MG63 (cell line): ENCODE measurements at places on chromosomes 3 and 15. TPM values are rescaled to one million over a fixed set of nuclear protein-coding genes. Genes with fewer than 3 reads are reported as not detected.

Gene PLAAT1
- 16.7 and 19.1 TPM in 2 replicates for total RNA-seq

Gene GOLGA6L2
- total RNA-seq: not detected in 2 replicates

Gene SLC7A14
- total RNA-seq: not detected in 2 replicates

Gene TGFBR2
- 28.9 and 32.1 TPM in 2 replicates for total RNA-seq

Gene SERINC4
- total RNA-seq: not detected in 2 replicates

Gene IQCF5
- total RNA-seq: not detected in 2 replicates
